ENCODE measurements at places on chromosomes 12 and 14. TPM values are rescaled to one million over a fixed set of nuclear protein-coding genes. Genes with fewer than 3 reads are reported as not detected.

DNA sequence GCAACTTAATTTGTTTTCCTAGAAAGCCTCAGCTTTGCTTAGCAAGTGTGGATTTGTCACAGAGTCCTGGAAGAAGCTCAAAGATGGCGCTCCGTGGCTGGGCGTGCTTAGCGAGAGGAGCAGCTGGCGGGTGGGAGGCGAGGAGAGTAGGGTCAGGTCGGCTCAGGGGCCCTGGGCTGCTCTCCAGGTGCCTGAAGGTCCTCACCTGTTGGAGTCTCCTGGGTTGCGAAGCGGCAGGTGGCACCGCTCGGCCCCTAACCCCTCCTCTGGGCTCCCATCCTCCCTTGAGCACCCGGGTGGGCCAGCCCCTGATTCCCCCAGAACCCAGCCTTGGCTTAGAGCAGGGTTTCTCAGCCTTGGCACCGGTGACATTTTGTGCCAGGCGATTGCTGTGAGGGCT, 25.1 kb downstream of the LRTM2 start:
- no peaks in the 10 kb centered on the region for H3K4me1 ChIP-seq
- no peaks in the 10 kb centered on the region for H3K36me3 ChIP-seq
- H3K27ac ChIP-seq, result no peak overlapping the region
- DNase-seq, result no peak
- H3K4me3 ChIP-seq, result no peak overlapping the region

DNA sequence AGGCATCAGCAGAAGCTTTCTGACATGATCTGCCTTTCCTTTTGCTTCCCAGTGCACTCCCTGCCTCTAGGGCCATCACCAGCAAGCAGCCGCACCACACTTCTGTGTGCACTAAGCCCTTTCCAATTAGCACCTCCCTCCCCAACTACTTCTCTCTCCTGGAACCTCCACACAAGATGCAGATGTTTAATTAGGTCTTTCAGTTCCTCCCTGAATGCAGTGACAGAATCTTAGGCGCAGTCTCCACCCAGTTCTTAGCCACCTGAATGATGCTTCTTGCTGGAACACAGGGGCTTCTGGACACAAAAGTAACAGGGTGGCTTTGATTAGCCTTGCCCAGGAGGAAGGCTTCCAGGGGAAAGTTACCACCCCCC, 32.9 kb downstream of the NIN start:
- no peaks in the 10 kb centered on the region for H3K36me3 ChIP-seq
- H3K27ac ChIP-seq, result no peak overlapping the region
- DNase-seq, result no peak
- peaks cover 8% of the 10 kb centered on the region for H3K4me1 ChIP-seq
- H3K4me3 ChIP-seq, result no peak overlapping the region

DNA sequence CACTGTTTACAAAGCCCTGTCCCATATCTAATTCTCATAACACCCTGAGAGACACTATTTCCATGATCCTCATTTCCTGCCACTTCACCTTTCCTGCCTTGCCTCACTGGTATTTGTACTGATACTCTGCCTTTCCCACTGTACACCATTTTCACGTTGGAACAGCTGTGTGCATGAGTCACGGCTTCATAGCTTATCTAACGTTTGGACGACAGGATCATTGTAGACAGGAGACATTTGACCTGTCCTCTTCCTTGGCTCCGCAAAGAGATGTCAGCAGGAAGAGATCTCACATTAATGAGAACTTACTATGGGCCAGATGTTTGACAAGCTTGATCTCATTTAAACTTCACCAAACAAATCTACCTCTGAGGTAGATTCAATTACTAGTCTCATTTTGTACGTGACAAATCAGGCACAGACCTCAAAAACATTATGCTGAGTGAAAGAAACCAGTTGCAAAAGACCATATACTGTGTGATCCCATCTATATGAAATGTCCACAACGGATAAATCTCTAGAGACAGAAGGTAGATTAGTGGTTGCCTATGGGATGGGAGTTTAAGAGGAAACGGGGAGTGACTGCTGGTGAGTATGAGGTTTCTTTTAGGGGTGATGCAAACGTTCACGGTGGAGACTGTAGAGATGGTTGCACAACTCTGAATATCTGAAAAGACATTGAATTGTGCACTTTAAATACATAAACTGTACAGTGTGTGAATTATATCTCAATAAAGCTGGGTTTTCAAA, 71.2 kb downstream of the KCNK13 start:
- no peaks in the 10 kb centered on the region for H3K36me3 ChIP-seq
- H3K4me1 ChIP-seq, result no peaks in the 10 kb centered on the region
- no peak overlapping the region for H3K4me3 ChIP-seq
- H3K27ac ChIP-seq, result no peak overlapping the region
- no peak for DNase-seq
- H3K27me3 ChIP-seq, result no peaks in the 10 kb centered on the region

GRCh38 chr12:104055686-104056388, 5.8 kb upstream of the GLT8D2 start:
- H3K36me3 ChIP-seq, result no peaks in the 10 kb centered on the region
- H3K4me3 ChIP-seq, result no peak overlapping the region
- H3K27me3 ChIP-seq, result peaks cover 7% of the 10 kb centered on the region
- DNase-seq, result no peak

The RACGAP1 gene
- 22.2 TPM for total RNA-seq

DNA sequence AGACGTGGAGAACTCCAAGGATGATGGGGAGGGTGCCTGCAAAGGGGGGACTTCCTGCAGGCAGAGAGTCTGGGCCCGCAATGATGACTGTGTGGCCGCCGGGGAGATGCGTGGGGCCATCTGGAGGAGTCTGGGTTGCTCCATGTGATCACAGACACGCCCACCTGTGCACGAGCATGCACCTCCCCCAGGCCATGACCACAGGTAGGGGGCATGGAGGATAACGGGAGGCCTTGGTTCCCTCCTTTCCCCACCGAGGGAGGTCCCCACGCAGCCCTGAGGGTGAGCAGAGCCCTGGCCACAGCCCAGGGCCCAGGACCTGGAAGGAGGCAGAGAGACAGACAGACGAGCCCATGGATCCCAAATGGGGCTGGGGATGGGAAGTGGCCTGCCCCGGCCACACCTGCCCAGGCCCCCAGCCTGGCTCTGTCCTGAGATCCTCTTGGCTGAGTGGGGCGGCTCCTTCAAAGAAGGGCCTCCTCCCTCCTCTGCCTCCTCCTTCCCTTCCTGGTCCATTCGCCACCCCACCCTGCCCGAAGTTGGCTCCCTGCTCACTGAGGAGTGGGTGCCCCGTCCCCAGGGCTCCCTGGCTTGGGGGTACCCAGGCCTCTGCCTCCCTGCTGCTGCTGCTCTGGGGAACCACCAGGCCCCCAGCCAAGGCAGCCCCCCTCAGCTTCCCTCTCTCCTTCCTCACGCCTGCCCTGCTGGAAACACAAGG, 138.2 kb downstream of the CALM1 start:
- no peak for DNase-seq
- no peak overlapping the region for H3K27ac ChIP-seq

GRCh38 chr12:7090222-7090998, 1.8 kb downstream of the C1R start:
- no peak overlapping the region for H3K4me3 ChIP-seq
- H3K4me1 ChIP-seq, result no peaks in the 10 kb centered on the region
- DNase-seq, result no peak
- no peak overlapping the region for H3K27ac ChIP-seq
- H3K36me3 ChIP-seq, result no peaks in the 10 kb centered on the region
- no peaks in the 10 kb centered on the region for H3K27me3 ChIP-seq

- H3K27me3 ChIP-seq, result no peaks in the 10 kb centered on the region
- H3K27ac ChIP-seq, result no peak overlapping the region
- H3K4me3 ChIP-seq, result no peak overlapping the region
- peaks cover 38% of the 10 kb centered on the region for H3K4me1 ChIP-seq
Observed at GRCh38 chr14:91380610-91381371, 36.8 kb downstream of the CCDC88C start.

The PLEKHA5 gene
- 39.7 TPM for total RNA-seq

GRCh38 chr14:52010173-52010693, 20.9 kb downstream of the RTRAF start:
- H3K27me3 ChIP-seq, result no peaks in the 10 kb centered on the region
- no peak overlapping the region for H3K27ac ChIP-seq

GRCh38 chr14:79695307-79695706, 516.0 kb downstream of the DIO2 start:
- H3K36me3 ChIP-seq, result no peaks in the 10 kb centered on the region
- no peak for DNase-seq
- no peaks in the 10 kb centered on the region for H3K27me3 ChIP-seq
- no peak overlapping the region for H3K4me3 ChIP-seq
- H3K4me1 ChIP-seq, result no peaks in the 10 kb centered on the region

The INHBC gene
- total RNA-seq, result 1.8 TPM
